ENCODE measurements at places on chromosomes 1 and 21. TPM values are rescaled to one million over a fixed set of nuclear protein-coding genes. Genes with fewer than 3 reads are reported as not detected.

DNA sequence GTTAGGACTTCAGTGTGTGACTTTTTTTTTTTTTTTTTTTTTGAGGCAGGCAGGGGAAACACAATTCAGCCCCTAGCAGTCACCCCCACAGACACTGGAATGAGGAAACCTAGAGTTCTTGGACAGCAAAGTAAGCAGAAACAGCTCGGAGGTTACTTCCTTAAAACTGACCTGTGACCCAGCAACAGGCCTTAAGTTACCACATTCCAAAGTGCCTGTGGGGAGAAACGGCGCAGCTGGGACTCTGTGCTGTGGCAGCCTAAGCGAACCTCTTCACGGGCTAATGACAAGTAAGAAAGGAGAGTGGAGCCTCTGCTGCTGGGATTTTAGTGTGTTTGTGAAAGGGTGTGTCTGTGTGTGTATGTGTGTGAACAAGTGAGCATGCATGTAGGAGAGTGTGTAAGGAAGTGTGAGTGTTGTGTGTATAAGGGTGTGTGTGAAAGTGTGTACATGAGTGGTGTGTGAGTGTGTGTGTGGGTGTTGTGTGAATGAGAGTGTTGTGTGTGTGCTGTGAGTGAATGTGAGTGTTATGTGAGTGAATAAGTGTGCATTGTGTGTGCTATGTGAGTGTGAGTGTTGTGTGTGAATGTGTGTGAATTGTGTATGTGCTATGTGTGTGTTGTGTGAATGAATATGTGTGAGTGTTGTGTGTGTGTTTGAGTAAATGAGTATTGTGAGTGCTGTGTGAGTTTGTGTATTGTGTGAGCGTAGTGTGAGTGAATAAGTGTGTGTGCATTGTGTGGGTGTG is 180.8 kb downstream of the BRINP2 start:
- no peaks in the 10 kb centered on the region for H3K4me1 ChIP-seq
- H3K27me3 ChIP-seq = peaks cover 4% of the 10 kb centered on the region
- no peaks in the 10 kb centered on the region for H3K36me3 ChIP-seq
- no peak overlapping the region for H3K4me3 ChIP-seq

- H3K36me3 ChIP-seq = peaks cover 34% of the 10 kb centered on the region
- H3K27ac ChIP-seq = no peak overlapping the region
- H3K4me3 ChIP-seq = no peak overlapping the region
- no peak for DNase-seq
- H3K27me3 ChIP-seq = no peaks in the 10 kb centered on the region
Measured at GRCh38 chr1:21840981-21841380, 28.9 kb downstream of the LDLRAD2 start.

GRCh38 chr1:47797575-47797974 is 199.6 kb downstream of the TRABD2B start:
- no peak overlapping the region for H3K4me3 ChIP-seq
- no peak overlapping the region for H3K27ac ChIP-seq
- peak; percentile 47 for DNase-seq
- no peaks in the 10 kb centered on the region for H3K36me3 ChIP-seq
- H3K4me1 ChIP-seq = no peaks in the 10 kb centered on the region
- no peaks in the 10 kb centered on the region for H3K27me3 ChIP-seq

- no peak for DNase-seq
- H3K36me3 ChIP-seq = no peaks in the 10 kb centered on the region
- no peaks in the 10 kb centered on the region for H3K27me3 ChIP-seq
- no peaks in the 10 kb centered on the region for H3K4me1 ChIP-seq
- no peak overlapping the region for H3K27ac ChIP-seq
Measured at GRCh38 chr1:167342846-167343245, 122.2 kb downstream of the POU2F1 start.

The RGS1 gene
- total RNA-seq = not detected

GRCh38 chr1:7842517-7842916 is 10.3 kb downstream of the UTS2 start:
- H3K36me3 ChIP-seq = no peaks in the 10 kb centered on the region
- no peak for DNase-seq
- H3K4me1 ChIP-seq = no peaks in the 10 kb centered on the region
- no peaks in the 10 kb centered on the region for H3K27me3 ChIP-seq
- H3K4me3 ChIP-seq = no peak overlapping the region

DNA sequence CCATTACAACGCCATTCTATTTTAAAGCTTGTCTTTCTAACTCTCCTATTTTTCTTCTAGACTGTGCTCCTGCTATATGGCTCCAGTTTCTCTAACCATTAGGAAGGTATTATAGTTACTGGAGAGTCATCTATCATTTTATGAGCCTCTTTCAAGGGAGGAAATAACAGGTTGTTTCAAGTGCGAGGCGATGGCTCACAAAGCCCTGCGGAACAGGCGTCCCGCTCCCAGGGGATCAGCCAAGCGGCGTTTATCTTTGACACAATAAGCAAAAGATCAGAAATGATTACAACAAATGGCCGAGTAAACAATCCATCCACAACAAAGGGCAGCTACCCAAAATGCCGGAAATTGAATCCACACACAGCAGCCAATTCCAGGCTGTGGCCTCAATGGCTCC is 249.5 kb upstream of the POU3F1 start:
- H3K36me3 ChIP-seq = no peaks in the 10 kb centered on the region
- H3K4me1 ChIP-seq = no peaks in the 10 kb centered on the region
- DNase-seq = no peak
- H3K27me3 ChIP-seq = no peaks in the 10 kb centered on the region
- no peak overlapping the region for H3K4me3 ChIP-seq

DNA sequence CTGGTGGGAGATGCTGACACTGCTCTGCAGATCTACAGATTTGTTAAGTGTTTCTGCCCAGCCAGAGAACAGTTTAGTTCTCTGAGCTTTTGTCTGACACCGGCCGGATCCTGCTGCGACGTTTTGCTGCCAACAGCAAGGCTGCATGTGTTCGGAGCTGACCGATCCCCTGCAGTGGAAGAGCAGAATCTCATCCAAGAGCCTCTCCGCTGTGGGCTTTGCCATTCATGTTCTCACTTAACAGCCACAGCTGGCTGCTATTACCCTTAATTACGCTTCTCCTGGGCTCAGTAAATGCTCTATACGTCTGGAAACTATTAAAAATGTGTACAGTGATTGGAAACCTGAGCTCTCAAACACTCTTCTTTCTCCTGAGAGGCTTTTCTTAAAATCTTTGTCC is 105.3 kb downstream of the BCAR3 start:
- no peak overlapping the region for H3K27ac ChIP-seq
- DNase-seq = no peak
- no peaks in the 10 kb centered on the region for H3K36me3 ChIP-seq
- no peaks in the 10 kb centered on the region for H3K4me1 ChIP-seq

DNA sequence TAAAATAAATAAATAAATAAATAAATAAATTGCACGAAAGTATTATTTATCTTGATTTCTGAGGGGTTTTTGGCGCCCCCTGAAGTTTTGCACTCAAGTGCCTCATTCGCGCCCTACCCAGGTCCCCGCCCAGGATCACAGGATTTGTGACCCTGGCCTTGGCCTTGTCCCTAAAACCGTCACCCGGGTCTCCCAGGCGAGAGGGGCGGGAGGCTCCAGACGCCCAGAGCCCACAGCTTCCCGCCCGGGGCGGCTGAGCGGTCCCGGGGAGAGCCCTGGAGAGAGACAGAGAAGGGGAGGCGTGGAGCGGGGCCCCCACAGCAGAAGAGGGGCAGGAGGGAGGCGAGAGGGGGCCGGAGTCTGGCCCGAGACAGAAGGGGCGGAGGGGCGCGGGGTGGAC is 91.8 kb upstream of the CASZ1 start:
- H3K27ac ChIP-seq = no peak overlapping the region
- peaks cover 3% of the 10 kb centered on the region for H3K4me1 ChIP-seq
- H3K4me3 ChIP-seq = peak overlapping the region; percentile 24
- DNase-seq = no peak

DNA sequence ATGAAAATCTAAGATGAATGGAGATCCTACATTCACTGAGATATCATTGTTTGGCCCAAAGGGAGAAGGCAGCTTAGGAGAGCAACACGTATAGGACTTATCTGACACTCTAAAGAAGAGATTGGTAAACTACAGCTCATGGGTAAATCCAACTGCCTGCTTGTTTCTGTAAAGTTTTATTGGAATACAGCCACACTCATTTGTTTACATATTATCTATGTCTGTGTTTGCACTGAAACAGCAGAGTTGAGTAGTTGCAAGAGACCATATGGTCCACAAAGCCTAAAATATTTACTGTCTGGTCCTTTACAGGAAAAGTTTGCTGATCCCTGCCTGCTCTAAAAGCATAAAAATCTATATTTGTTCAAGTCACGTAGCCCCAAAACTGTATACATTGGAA is 14.3 kb upstream of the LRRC53 start:
- DNase-seq = no peak
- no peaks in the 10 kb centered on the region for H3K36me3 ChIP-seq
- no peaks in the 10 kb centered on the region for H3K27me3 ChIP-seq
- no peaks in the 10 kb centered on the region for H3K4me1 ChIP-seq

DNA sequence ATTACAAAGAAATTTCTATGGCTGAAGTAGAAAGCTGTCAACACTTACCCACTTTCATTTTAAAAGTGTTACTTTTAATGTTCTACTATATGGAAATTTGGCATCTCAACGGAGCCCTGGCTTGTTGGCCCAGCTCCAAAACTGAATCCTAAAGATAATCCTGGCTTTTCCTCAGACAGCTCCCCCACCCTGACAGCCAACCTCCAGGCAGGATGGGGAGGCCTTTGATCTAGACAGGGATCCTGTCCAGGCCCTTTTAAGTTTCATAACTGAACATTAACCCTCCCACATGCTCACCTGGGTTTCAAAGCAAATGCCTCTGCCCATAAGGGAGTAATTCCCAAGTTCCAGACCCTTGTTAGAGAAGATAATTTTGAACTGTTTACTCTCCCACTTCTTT is 99.3 kb upstream of the RALGPS2 start:
- peaks cover 5% of the 10 kb centered on the region for H3K4me1 ChIP-seq
- DNase-seq = peak; percentile 43
- H3K36me3 ChIP-seq = no peaks in the 10 kb centered on the region
- H3K4me3 ChIP-seq = no peak overlapping the region
- H3K27ac ChIP-seq = no peak overlapping the region

DNA sequence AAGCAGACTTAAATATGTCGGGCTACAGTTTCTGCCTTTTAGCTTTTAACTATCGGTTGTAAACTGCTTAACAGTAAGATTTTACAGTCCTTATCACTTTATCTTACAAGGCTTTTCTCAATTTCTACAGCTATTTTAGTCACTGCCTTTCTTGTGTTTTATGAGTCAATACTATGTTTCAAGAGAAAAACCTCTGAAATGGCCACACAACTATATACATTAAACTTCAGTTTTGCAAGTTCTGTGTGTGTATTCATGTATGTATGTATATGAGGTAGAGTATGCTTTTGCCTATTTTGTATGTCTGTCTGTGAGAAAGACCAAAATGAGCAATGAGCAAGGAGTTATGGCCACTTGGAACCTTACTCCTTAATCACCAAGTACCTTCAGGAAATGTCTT is 169.8 kb downstream of the SYT2 start:
- peaks cover 8% of the 10 kb centered on the region for H3K36me3 ChIP-seq
- no peak for DNase-seq
- no peaks in the 10 kb centered on the region for H3K27me3 ChIP-seq
- peaks cover 36% of the 10 kb centered on the region for H3K4me1 ChIP-seq

GRCh38 chr1:219498666-219499065 is 114.2 kb downstream of the ZC3H11B start:
- H3K4me3 ChIP-seq = no peak overlapping the region
- no peaks in the 10 kb centered on the region for H3K4me1 ChIP-seq
- no peak overlapping the region for H3K27ac ChIP-seq
- no peaks in the 10 kb centered on the region for H3K27me3 ChIP-seq

The FCMR gene
- not detected for total RNA-seq

The LAPTM5 gene
- total RNA-seq = 0.11 TPM

The LCE3D gene
- total RNA-seq = not detected

The PLA2G2D gene
- total RNA-seq = not detected

The SPOCD1 gene
- total RNA-seq = 1.4 TPM

GRCh38 chr1:113818578-113818977 is 6.3 kb upstream of the RSBN1 start:
- H3K27me3 ChIP-seq = no peaks in the 10 kb centered on the region
- no peaks in the 10 kb centered on the region for H3K4me1 ChIP-seq
- H3K4me3 ChIP-seq = no peak overlapping the region
- DNase-seq = no peak
- no peaks in the 10 kb centered on the region for H3K36me3 ChIP-seq

The LAMB3 gene
- 0.70 TPM for total RNA-seq

DNA sequence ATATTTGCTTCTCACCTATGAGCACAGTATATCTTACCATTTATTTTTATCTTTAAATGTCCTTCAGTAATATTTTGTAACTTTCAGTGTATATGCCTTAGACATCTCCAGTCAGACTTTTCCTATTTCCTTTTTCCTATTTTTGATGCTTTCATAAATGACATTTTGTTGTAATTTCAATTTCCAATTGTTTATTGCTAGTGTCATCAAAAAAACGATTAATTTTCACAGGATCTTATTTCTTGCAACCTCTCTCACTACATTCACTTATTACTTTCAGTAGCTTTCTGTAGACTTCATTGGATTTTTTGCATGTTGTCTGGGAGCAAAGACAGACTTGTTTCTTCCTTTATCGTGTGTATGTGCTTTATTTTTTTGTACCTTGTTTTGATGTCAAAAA is 602.4 kb downstream of the AJAP1 start:
- no peak overlapping the region for H3K27ac ChIP-seq
- no peak overlapping the region for H3K4me3 ChIP-seq
- no peaks in the 10 kb centered on the region for H3K27me3 ChIP-seq
- no peak for DNase-seq

The IGSF21 gene
- total RNA-seq = 0.07 TPM

DNA sequence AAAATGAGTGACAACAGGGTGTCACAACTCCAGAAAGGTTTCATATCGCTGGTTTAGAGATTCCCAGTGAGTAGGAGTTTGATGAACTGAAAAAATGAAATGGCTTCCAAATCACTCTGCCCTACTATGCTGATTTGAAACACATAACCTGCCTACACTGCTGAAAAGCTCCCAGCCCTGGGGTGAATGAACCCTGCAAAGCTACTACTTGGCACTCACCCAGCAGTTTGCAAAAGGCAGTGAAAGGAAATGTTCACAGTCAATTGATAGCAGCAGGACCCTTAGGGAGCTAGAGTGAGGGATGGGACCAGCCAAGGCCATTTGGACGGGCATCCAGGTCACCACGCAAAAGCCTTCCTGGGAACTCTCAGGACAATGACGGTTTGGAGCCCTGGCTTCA is 44.4 kb upstream of the SRP9 start:
- no peaks in the 10 kb centered on the region for H3K36me3 ChIP-seq
- no peaks in the 10 kb centered on the region for H3K27me3 ChIP-seq
- H3K4me3 ChIP-seq = no peak overlapping the region
- DNase-seq = peak; percentile 31
- H3K4me1 ChIP-seq = peaks cover 12% of the 10 kb centered on the region

The KCNE1 gene
- total RNA-seq = 2.3 TPM
